Stimulated activated CD8-positive, alpha-beta memory T cell treated with anti-CD3 and anti-CD28 coated beads, Interleukin-12 subunit alpha, Interleukin-12 subunit beta, amount 100 ng/mL, for 4 hours (primary cell): ENCODE measurements at places on chromosomes 12 and 14.
A peak's percentile ranks its signal among the peaks of the same experiment; 100 is the strongest.

DNA sequence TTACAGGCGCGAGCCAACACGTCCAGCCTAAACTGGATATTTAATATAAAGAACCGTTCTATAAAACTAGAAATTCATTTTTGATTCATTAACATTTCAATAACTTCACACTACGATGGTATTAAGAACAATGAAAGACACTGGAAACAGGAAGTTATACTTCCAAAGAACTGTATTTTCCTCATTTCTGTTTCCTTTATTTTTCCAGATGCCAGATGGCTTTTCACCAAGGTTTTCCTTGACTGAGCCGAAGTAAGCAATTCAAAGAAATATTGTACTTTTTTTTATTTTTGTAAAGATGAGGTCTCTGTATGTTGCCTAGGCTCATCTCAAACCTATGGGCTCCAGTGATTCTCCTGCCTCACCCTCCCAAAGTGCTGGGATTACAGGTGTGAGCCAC lies 28.2 kb downstream of the EEA1 start:
- DNase-seq: no peak

- DNase-seq: no peak
Observed at GRCh38 chr12:30994274-30994673, 67.7 kb downstream of the TSPAN11 start.

DNA sequence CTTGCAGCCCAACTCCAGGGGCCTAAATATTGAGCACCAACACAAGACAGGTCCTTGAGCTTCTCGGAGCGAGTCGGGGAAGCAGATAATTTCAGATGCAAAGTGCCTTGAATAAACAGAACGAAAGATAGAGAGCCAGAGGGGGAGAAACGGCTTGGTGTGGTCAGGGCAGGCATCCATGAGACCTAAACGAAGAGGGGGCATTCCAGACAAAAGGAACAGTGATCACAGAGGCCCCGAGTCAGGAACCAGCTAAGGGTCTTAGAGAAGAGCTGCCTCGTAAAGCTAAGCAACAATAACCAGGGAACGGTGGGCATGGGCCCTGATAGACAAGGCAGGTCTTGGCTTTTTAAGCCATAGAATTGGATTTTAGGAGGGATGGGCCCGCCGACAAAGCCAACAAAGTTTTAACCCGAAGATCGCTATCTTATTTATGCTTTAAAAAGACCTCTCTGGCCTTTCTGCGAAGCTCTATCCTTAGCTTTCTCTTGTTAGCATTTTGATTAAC lies 421 bp upstream of the ACADS start:
- no peak for DNase-seq

- no peak for DNase-seq
Observed at GRCh38 chr12:15293731-15294130, 28.6 kb upstream of the PTPRO start.

- DNase-seq: no peak
Observed at GRCh38 chr12:122917507-122918121, 21.7 kb upstream of the VPS37B start.

GRCh38 chr14:68627050-68627867 lies 165.6 kb downstream of the ZFP36L1 start:
- no peak for DNase-seq

DNA sequence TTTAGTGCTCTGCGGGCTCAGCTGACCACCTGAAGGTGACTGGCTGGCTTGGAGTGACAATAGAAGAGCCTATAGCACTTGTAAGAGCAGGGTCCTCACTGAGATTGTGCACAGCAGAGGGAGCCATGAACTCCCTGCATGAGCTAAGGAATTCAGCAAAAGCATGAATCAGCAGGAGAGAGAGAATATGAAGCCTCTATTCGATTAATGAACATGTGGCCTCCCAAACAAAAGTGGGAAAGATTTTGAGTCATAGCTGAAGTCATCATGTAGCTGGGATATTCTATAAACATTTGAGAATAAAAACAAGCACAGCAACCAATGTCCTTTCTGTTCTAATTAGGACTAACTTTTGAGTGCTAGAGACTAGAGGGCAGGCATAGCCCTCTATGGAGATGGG lies 626.6 kb downstream of the DIO2 start:
- DNase-seq: no peak

GRCh38 chr14:68627868-68628604 lies 164.8 kb downstream of the ZFP36L1 start:
- DNase-seq: peak; percentile 46

GRCh38 chr12:3197131-3197818 lies 120.1 kb downstream of the TSPAN9 start:
- no peak for DNase-seq

DNA sequence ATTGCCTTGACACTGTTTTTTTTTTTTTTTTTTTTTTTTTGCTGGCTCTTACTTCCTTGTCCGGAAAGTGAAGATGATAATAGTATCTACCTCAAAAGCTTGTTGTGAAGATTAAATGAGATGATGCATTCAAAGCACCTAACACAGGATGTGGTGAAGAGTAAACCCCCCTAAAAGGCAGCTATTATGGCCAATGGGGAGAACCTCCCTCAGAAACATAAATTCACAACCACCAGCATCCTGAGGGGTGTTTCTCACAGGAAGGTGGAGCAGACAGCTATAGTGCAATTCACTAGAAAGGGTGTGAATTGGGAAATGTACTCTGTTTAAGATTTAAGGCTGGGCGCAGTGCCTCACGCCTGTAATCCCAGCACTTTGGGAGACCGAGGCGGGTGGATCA lies 85.4 kb upstream of the CRY1 start:
- no peak for DNase-seq

GRCh38 chr12:82746668-82747067 lies 60.0 kb downstream of the TMTC2 start:
- DNase-seq: no peak

DNA sequence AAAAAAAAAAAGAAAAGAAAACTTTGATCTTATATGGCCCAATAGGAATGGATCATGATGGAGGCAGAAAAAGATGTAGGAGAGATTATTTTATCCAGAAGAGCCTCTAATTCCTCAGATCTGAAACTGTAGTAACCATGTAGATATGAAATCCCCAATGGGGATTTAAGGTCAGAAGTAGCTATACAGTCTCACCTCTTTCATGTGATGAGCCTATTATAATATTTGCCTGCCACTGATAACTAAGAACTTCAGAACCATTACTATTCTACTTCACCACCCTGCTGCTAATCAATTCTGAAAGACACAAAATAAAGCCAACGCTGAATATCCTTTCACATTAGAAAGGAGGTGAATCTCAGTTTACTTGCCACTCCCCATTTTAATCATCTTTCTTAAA lies 29.3 kb downstream of the BAZ1A start:
- no peak for DNase-seq

- no peak for DNase-seq
Observed at GRCh38 chr14:94113073-94113472, 2.5 kb downstream of the IFI27 start.

DNA sequence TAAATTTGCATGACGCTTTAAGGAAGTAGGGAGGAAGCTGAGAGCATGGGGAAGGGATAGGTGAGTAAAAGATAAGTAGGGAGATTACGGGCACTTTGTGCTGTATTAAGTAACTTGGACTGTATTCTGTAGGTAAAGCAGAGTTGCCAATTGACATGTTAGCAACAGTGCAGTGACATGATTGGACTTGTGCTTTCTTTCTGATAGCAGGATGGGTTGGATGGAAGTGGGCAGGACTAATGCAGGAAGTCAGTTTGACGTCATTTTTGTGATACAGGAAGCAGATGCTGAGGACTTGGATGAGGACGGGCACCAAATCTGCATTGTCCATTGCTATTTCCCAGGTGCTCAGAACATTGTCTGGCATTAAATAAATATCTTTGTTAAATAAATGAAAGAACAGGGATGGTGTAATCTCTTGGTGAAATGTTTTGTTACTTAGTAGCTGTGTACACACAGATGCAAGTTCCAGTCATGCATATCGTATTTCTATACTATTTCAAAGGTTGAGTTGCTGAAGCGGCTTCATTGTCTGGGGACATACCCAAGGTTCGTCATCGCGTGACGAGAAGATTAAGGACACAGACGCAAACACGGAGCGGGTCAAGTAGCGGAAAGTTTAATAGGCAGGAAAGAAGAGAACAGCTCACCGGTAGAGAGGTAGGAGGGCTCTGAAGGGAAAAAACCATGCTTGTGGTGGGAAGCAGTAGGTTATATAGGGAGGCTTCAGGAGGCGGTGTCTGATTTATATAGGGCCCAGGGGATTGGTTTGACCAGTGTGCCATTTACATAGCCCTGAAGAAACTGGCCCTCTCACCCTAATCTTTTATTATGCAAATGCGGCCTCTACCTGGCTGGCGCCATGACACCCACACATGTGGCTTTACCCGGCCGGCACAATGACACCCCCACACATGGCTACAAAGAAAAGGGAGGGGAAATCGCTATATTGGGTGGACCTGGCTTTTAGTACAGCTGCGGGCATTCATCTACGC lies 30.7 kb downstream of the GUCY2C start:
- DNase-seq: no peak

GRCh38 chr12:68403711-68404110 lies 71.5 kb upstream of the MDM1 start:
- DNase-seq: no peak

DNA sequence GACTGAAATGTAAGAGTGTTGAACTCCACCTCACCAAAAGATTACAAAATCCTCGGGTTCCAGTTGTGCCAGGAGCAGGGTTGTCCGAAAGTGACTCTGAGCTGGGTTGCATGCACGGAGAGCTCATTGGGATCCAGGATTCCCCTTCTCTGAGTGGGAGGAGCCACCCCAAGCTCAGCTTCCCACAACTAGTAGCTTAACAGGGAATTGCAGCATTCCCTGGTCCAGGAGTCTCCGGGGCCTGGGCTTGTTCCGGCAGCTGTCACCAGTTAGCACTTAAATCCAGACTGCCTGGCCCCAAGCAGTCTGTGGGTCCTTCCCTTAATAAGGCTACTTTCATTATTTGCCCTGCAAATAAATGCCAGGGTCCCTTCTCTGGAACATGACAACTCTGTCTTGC lies 50.1 kb downstream of the CD9 start:
- DNase-seq: no peak

GRCh38 chr14:89477391-89477790 lies 60.4 kb upstream of the FOXN3 start:
- DNase-seq: no peak

DNA sequence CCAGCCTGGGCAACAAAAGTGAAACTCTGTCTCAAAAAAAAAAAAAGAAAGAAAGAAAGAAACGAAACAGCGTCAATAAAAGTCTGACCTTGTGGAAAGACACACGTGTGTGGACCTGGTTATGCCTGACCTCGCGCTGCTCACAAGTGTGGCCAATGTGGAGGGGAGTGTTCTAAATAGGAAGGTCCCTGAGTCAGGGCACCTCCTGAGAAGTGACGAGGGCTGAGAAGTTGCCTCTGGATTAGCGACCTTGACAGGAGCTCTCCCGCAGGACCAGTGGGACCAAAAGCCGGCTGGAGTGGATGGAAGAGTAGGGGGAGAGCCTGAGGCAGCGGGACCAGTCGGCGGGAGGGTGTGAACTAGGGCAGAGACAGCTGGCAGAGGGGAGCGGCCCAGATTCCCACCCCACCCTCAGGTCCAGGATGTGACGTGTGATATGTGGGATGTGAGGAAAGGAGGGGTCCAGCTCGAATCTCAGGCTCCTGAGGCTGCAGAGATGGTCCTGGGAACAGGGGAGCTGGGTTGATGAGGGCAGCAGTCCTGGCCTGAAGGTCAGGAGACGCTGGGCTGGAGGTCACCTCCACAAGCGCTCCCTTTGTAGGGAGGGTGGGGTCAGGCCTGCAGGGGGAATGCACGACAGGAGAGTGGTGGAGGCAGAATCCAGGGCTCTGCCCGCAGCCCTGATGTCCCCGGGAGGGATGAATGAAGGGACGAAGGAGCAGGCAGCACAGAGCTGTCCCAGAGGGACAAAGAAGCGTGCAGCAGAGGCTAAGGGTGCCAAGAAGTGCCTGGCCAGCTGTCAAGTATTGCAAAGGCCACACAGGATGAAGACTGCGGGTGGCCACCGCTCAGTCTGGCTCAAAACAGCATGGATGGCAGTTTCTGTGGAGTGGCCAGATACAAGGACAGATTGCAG lies 24.8 kb upstream of the GPR68 start:
- DNase-seq: no peak

DNA sequence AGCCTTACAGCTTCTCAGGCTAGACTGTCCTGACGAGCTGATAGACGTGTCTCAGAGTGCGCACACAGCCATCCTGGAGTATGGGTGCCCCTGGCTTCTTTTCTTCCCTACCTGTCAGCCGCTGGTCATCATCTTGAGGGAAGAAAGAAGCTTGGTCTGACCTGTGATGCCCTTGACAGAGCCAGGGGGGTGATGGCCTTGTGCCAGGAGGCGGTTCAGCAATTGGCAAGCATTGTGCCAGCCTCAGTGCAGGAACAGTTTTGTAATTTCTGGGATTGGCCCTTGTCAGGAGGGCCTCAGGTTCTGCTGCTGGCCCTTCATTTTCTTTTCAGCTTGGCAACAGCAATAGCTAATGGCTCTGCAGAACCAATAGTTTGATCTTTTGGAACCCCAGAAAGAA lies 80.1 kb downstream of the ADCK1 start:
- no peak for DNase-seq

GRCh38 chr12:76259106-76259505 lies 89.1 kb downstream of the BBS10 start:
- no peak for DNase-seq

GRCh38 chr12:31737345-31737744 lies 8.5 kb upstream of the AMN1 start:
- DNase-seq: no peak

DNA sequence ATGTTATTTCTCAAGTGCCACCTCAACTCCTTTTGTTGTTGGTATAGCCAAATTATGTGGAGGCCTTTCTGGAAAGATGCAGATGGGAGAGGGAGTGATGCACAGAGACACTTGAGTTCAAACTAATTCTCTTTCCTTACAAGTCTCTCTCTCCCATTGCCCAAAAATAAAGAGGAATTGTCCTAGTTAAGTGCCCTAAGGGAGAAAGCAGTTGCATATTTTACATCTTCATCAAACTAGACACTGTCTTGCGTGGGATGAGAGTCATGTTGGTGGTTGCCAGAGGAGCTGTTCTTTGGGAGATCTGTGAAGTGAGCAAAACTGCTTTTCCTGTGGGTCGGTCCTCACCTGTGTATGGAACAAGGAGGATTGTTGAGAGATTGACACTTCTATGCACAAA lies 72.2 kb downstream of the EP400 start:
- no peak for DNase-seq
